ENCODE measurements at places on chromosomes 2 and 18.

- DNase-seq = no peak
Measured at GRCh38 chr18:75261430-75262223, 51.0 kb downstream of the TSHZ1 start.

DNA sequence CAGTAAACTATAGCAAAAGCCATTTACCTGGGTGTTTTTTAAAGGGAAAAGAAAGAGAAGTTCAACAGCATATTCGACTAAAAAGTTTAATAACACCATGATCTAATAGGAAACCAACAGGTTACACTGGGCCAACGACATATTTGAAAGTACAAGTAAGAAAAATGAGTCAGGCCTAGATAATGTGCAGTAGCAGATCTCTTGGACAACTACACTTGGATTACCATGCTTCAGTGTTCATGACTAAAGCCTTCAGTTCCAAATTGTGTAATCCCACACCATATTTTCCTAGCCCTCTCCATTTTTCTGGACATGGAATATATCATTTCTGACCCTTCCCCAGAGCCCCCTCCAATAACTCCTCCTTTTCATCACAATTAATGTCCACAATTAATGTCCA, 39.1 kb upstream of the FIGN start:
- DNase-seq = no peak

- no peak for DNase-seq
Measured at GRCh38 chr2:128305555-128306080, 13.1 kb downstream of the HS6ST1 start.

DNA sequence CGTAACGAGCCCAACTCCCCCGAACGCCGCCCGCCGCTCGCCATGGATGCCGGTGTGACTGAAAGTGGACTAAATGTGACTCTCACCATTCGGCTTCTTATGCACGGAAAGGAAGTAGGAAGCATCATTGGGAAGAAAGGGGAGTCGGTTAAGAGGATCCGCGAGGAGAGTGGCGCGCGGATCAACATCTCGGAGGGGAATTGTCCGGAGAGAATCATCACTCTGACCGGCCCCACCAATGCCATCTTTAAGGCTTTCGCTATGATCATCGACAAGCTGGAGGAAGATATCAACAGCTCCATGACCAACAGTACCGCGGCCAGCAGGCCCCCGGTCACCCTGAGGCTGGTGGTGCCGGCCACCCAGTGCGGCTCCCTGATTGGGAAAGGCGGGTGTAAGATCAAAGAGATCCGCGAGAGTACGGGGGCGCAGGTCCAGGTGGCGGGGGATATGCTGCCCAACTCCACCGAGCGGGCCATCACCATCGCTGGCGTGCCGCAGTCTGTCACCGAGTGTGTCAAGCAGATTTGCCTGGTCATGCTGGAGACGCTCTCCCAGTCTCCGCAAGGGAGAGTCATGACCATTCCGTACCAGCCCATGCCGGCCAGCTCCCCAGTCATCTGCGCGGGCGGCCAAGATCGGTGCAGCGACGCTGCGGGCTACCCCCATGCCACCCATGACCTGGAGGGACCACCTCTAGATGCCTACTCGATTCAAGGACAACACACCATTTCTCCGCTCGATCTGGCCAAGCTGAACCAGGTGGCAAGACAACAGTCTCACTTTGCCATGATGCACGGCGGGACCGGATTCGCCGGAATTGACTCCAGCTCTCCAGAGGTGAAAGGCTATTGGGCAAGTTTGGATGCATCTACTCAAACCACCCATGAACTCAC, 673 bp downstream of the PCBP1 start:
- peak; percentile 50 for DNase-seq

GRCh38 chr2:109623923-109624322, 9.8 kb downstream of the SOWAHC start:
- no peak for DNase-seq

GRCh38 chr2:50831676-50832075, 200.3 kb downstream of the NRXN1 start:
- no peak for DNase-seq

DNA sequence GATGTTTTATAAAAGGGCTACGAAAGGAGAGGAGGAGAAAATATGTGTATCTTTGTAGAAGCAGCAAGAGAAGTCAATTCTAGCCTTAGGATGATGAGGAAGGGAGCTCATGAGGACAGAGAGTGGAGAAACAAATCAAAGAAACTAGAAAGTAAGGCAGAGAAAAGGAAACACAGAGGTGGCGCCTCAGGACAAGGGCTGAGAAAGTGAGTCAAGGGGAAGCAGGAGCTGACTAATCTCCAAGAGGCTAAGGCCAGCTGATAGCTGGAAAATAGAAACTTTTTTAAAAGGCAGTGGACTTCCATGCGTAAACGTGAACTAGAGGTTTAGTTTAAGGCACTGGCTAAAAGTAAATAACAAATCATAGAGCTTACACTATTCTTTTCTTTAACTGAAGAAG, 173.3 kb downstream of the ANKRD44 start:
- DNase-seq = no peak

- no peak for DNase-seq
Measured at GRCh38 chr18:46484971-46485370, 172.0 kb downstream of the LOXHD1 start.

- no peak for DNase-seq
Measured at GRCh38 chr2:15732341-15733077, 140.8 kb downstream of the DDX1 start.

DNA sequence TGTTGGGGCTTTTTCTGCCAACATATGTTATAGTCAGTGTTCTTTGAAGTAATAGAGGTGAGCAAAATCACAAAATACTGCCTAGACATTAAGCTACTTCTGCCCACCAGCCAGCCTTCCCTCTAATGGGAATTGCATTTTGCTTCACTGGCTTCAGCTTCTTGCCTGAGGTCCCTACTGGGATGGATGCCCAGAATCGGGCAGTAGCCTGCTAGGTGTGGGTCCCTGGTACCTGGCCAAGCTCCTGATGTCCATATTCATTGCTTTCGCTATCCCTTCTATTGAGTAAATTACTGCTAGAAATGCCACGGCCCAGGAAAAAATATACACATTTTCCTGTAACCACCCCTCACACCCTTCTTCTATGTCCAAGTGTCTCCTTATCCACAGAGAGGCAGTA, 27.0 kb downstream of the CRYGD start:
- no peak for DNase-seq

DNA sequence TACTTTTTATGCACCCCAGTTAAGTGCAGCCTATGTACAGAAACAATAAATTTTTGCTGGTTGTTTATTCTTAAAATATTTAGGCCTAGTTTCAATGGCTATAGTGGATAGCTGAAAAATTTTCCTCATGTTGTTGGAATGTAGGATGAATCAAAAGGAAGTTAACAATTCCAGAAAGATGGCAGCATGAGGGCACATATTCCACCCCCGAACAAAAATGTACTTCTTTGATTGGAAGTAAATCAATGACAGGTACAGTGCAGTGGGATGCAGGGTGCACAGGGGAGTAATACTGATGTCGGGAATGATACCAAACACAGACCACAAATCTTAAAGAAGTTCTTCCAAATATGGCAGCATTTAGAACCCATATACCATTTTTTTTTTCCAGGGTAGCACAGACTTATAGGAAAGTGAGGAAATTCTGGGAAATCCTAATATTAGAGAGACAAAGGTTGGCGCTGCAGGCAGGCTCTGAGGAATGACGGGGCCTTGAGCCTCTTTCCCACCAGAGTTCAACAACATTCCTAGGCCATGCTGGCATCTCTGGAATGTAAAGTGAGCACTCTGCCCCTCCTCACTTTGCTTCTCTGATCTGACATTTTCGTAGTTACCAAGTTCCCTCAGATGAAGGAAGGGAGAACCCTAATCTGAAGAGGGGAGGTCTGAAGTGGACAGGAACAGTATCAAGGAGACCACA, 36.6 kb upstream of the IKZF2 start:
- DNase-seq = no peak

GRCh38 chr18:14943967-14944636, 196.1 kb downstream of the ANKRD30B start:
- DNase-seq = no peak

DNA sequence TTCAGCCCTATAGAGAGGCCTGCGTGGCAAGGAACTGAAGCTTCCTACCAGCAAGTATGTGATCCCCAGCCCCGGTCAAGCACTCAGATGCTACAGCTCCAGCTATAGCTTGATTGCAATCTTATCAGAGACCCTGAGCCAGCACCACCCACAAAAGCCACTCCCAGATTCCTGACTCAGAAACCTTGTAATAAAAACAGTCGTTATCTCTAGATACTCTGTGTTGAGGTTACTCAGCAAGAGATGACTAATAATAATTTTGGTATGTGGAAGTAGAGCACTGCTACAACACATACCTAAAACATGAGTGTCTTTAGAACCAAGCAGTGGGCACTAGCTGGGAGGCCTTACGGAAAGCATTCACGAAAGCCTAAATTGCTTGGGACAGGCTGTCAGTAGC, 216.9 kb downstream of the UXS1 start:
- no peak for DNase-seq

DNA sequence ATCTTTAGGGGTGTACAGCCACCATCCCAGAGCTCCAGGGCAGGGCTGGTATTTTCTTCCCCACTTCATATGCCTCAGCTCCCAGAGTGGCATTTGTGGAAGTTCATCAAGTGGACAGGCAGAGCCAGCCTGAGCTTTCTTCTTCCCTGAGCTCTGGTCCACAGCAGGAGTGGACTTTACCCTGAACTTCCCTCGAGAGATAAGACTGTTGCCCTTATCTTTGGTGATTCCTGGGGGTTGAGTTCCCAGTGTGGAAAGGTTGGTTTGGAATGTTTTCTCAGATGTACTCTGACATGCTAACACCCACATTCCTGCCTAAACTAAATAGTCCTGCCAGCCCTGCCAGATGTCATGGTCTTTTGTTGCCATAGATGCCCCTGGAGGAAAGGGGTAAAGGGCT, 62.0 kb upstream of the LGALSL start:
- no peak for DNase-seq

GRCh38 chr2:148876595-148877402, 1.8 kb downstream of the KIF5C start:
- DNase-seq = peak; percentile 70

DNA sequence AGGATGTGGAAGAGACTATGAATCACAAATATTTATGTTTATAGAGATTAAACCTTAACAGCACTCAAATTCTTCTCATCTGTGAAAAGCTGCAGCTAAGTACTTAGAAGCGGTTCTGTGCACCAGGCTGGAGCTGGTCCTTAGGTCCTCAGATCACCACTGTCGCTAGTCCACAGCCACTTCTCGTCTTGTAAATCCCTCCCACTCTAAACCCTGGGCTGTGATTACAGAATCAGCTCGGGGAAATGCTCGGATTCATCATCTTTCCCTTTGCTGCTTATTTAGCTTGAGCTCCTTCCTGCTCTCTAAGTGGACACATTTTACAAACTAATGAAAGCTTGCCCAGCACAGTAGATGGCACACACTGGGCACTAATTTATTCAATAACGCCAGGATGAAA, 61.7 kb downstream of the RNF152 start:
- DNase-seq = no peak

GRCh38 chr2:88080545-88080944, 12.9 kb downstream of the SMYD1 start:
- DNase-seq = no peak

DNA sequence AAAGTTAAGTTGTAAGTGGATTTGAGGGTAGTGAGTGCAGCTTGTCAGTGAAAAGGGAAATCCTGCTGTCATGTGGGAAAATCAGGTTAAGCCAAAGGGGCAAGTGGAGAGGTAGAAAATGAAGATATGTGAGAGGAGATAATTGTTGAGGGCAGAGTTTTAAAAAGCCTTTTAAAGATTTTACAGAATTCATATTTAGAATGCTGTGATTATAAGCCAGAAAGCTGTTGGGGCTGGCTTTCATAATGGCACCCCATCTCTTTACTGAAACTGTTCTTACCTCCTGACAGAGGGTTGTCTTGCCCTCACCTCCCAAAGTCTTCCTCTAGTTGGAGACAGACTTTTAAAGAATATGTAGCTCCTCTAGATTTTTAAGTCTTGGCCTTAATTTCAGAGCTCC, 86.9 kb downstream of the MYO3B start:
- DNase-seq = no peak

DNA sequence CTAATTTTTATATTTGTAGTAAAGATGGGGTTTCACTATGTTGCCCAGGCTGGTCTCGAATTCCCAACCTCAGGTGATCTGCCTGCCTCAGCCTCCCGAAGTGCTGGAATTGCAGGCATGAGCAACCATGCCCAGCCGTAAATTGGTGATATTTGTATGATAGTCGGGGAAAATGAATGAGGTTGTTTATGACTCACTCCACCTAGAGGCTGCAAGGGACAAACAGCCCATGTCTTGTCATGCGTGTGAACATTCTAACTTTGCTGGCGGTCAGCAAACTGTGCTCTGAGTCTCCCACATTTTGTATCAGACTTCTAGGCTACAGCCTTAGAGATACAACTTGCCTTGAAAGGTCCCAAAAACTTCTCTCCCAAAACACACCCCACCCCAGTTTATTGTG, 133.5 kb upstream of the DTNA start:
- DNase-seq = no peak

DNA sequence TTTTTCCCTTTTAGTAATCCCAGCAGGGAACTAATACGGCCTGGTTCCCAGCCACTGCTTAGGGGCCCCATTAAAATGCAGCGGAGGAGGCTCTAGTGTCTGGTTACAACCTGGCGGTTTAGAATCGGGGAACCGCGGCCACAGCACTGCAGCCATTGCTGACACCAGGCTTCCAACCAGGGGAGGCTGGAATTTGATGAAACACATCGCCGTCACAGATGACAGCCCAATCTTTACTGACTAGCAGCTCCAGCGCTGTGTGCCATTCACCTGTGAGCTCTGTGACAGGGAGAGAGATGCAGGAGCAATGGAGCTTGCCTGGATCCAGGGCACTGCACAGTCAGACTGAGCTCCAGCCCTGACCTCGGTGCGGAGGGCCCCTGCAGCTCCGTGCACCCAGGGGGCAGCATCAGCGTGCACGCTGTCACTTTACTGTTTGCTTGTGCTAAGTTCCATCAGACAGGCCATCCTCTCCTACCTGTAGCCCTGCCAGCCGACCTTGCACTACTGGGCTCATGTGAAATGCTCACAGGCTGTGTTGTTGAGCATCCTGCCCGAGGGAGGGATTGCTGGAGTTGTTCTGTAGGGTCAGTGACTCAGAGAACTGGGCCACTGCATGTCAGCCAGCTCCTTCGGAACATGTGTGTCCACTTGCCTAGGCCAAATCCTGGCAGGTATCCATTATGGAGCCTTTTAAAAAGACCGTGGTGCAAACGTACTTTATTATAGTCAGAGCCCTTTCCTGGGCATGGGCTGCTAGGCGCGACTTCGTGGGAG, 203.5 kb downstream of the SEPTIN10 start:
- DNase-seq = no peak

GRCh38 chr2:28280619-28281018, 112.0 kb upstream of the FOSL2 start:
- no peak for DNase-seq

- no peak for DNase-seq
Measured at GRCh38 chr2:12064153-12064552, 317.7 kb downstream of the LPIN1 start.

DNA sequence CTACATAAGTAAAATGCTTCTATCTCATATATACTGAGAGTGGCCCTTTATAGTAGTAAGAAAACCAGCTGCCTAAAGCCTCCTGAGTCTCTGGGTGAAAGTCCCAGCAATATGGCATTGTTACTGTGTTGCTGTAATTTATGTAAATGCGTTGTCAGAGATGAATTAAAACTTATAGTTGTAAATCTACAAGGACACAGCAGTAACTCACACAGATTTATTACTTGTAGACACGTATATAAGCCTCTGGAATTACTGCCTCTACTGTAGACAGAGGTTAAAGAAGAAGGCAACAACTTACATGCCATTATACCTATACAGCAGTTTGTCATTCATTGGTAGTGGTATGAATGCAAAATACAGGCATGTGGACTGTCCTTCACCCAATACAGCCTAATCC, 169.1 kb upstream of the BOD1L2 start:
- no peak for DNase-seq

Data from cerebellum (tissue), 4 donors.